Activated CD8-positive, alpha-beta memory T cell treated with anti-CD3 and anti-CD28 coated beads, Interleukin-2, amount 50 U/mL, for 4 hours (primary cell): ENCODE measurements at places on chromosomes 5 and 9.

DNA sequence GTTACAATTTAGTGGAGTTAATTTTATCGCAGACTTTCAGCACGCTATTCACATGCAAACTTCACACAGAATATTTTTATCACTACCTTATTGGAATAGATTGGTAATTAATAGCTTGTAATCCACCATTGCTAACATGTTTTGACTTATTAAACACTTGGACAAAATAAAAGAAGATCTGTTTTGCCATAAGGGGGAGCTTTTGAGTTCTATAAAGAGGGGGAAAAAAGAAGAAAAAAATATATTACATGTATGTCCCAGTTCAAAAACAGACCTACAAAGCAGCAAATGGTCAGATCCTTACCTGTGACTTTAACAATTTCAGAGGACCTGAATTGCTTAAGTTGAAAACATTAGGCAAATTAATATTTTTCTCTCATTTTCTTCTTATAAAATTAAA is 1.2 kb upstream of the PAPPA start:
- DNase-seq, result no peak

- DNase-seq, result no peak
Measured at GRCh38 chr9:111798786-111799185, 4.0 kb upstream of the SHOC1 start.

- DNase-seq, result no peak
Measured at GRCh38 chr5:139733698-139734538, 61.7 kb upstream of the PSD2 start.

- no peak for DNase-seq
Measured at GRCh38 chr5:169426784-169427183, 125.8 kb upstream of the SLIT3 start.

DNA sequence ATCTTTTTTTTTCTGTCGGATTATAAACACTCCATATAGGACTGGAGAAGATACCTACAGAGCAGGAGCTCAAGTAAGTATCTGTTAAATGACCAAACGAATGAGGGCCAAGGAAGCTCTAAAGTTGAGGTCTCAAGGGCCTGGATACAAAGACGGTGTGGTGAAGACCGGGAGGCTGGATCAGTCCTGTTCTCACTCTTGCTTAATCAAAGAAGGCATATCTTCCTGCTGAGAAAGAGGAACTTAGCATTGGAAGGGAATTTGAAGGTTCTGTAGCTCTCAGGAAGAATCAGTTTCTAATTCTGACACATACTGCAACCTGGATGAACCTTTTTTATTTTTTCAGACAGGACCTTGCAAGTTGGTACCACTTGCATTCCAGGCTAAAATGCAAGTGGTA is 28.3 kb upstream of the PAX5 start:
- DNase-seq, result no peak

DNA sequence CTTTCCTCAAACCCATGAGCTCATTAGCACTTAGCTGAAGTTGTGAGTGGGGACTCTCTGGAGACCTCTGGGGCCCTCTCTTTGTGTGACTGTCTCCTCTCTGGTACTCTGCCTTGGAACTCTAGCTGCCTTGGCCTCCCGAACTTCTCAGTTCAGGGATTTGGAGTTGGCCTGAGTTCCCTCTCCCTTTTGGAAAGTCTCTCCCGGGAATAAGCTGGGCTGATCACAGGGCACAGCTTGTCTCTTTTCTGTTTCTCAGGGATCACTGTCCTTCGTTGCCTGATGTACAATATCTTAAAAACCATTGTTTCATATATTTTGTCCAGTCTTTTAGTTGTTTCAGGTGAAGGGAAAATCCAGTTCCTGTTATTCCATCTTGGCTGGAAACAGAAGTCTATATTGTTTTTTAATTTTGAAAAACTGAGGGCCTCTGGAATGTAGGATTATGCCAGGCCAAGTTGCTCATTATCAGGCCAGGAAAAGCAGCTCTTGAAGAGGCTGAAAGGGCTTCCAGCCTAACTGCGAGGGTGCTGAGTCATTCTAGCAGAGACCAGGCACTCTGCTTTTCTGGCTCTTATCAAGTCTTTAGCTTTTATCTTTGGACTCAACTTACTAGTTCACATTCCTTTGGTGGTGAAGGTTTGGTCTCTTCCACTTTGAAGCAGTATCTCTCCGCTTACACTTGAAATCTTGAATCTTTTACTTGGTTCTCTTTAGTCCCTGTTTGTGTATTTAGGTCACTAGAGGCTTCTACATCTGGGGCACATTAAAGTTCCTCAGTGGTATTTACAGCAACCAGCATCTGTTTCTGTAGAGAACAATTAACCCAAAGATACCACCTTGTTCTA is 8.4 kb upstream of the RGS3 start:
- DNase-seq, result no peak

DNA sequence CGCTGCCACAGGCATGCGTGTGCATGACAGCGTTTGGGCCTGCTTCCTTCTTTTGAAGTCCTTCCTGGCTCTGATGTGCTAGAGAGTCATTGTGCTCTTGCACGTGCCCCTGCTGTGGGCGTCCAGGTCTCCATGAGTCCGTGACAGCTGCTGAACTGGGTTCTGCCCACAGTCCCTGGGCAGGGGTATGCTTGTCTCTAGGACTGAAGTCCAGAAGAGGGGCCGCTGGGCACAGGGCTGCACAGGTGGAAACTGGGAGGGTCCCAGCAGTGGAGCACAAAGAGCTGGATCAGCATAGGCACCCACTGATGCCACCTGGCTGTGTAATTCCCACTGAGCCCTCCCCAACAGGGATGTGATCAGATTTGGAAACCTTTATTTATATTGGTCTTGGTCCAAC is 169.4 kb downstream of the IRX2 start:
- no peak for DNase-seq

DNA sequence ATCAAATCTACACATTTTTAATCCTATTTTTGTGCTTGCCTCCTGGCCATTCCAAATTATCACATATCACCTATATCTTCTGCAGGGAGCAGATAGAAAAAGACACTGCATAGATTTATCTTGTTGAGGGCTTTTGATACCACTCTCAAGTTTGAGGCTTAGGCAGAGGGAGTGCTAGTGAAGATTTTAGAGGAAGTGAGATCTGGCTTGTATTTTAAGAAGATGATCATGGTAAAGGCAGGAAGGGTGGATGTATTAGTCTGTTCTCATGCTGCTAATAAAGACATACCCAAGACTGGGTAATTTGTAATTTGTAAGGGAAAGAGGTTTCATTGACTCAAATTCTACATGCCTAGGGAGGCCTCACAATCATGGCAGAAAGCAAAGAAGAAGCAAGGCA is 220.9 kb upstream of the TUT7 start:
- no peak for DNase-seq

DNA sequence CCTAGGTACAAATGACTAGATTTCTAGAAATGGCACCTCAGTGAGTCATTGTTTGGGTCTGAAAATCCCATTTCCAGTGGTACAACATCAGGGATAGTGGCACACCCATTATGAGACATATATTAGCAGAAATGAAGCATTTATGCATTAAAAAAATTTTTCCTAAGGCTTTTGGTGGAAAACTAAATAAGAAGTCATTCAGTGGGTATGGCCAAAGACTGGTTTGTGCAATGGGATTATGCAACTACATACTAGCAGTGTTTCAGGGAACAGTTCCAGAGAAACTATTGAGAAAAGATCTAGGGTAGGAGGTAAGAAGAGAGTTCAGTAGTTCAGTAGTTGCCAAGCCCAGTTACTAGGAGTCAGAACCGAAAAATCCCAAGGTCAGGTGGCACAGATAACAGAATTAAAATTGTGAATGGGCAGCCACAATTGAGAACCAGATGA is 106.5 kb upstream of the HAPLN1 start:
- DNase-seq, result no peak

- no peak for DNase-seq
Measured at GRCh38 chr9:78510035-78510434, 213.1 kb downstream of the PSAT1 start.

- DNase-seq, result no peak
Measured at GRCh38 chr9:38386319-38386895, 6.1 kb upstream of the ALDH1B1 start.

DNA sequence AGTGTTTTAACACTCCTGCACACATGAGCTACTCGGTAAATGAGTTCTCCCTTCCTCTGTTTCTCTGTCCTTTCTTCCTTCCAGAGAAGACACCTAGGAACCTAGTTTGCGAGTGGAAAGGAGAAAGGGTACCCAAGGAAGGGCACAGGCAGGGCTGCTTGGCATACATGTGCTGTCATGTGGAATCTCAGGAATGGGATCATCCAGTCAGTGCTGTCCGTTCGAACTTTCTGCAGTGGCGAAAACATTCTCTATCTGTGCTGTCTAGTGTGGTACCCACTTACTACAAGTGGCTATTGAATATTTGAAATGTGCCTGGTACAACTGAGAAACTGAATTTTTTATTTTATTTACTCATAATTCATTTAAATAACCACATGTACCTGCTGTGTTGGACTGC is 28.0 kb downstream of the NLN start:
- no peak for DNase-seq

GRCh38 chr5:10509575-10509974 is 54.3 kb upstream of the ANKRD33B start:
- no peak for DNase-seq
